Suprapubic skin (tissue), 4 donors: ENCODE measurements at places on chromosomes 1 and 21. TPM values are rescaled to one million over a fixed set of nuclear protein-coding genes. Genes with fewer than 3 reads are reported as not detected.

DNA sequence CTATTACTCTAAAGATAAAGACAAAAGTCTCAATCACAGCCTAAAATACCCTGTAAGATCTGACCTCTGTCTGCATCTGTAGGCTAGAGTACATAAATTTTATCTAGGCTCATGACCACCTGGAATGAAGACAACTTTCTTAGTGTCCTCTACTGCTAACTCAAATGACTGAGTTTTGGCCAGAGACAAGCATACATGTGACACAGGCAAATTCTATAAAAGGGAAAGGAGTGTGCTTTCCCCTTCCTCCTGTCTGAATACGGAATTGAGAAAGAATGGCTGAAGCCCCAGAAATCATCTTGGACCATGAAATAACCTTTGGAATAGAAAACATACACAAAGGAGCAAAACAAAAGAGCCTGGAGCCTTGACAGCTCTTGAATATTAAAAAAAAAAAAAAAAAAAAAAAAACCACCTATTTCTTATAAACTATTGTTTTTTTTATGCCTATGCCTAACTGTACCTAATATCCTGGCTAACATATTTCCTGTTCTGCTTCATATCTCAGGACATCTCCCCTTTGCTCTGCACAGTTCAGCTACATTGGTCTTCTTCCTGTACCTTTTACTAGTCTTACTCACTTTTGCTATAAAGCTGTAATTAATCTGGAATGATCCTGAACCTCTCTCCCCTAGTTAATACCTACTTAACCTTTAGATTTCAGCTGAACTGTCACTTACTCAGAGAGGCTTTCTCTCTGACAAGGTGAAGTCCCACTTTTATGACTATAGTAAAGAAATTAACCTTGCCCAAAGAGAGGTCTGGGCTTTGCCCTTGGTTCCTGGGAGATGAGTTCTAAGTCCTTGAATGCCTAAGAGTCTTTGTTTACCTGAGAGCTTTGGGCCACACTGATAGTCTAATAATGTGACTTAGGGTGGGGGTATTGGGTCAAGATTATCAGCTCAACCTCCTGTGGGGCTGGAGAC lies 16.1 kb downstream of the UCHL5 start:
- H3K4me3 ChIP-seq: no peak overlapping the region
- H3K4me1 ChIP-seq: no peaks in the 10 kb centered on the region
- H3K27me3 ChIP-seq: no peaks in the 10 kb centered on the region
- no peak for DNase-seq
- peaks cover 27% of the 10 kb centered on the region for H3K36me3 ChIP-seq
- H3K27ac ChIP-seq: no peak overlapping the region

DNA sequence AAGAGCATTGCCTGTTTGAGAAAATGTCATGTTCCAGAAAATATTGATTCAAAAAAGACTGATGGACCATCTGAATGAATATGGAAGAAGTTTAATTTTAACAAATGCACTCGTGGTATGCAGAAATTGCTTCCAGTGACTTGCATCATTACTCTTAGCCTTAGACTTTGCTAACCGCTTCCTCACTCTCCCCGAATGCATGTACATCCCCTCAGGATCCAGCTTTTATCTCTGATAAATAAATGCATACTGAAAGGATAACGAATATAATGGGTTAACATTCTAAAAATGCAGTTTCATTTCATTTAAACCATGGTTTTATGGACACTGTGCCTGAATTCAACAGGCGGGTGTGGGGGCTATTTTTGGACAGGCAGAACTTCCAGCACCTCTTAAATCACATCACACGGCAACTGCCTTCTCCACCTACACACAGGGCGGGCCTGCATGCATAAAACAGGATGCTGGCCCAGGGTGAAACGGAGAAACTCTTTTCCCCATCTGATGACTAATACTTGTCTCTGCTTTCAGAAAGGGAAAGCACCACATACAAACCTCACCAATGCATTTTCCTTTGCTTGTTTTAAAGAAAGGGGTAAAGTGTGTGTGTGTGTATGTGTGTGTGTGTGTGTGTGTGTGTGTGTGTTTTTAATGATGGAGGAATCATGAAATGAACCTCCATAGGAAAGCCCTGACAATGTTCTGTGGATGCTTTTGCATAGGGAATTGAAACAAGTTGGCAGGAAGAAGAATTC lies 48.7 kb downstream of the SPAG17 start:
- no peak for DNase-seq
- H3K27ac ChIP-seq: no peak overlapping the region
- H3K4me3 ChIP-seq: no peak overlapping the region
- H3K36me3 ChIP-seq: no peaks in the 10 kb centered on the region
- peaks cover 13% of the 10 kb centered on the region for H3K4me1 ChIP-seq

DNA sequence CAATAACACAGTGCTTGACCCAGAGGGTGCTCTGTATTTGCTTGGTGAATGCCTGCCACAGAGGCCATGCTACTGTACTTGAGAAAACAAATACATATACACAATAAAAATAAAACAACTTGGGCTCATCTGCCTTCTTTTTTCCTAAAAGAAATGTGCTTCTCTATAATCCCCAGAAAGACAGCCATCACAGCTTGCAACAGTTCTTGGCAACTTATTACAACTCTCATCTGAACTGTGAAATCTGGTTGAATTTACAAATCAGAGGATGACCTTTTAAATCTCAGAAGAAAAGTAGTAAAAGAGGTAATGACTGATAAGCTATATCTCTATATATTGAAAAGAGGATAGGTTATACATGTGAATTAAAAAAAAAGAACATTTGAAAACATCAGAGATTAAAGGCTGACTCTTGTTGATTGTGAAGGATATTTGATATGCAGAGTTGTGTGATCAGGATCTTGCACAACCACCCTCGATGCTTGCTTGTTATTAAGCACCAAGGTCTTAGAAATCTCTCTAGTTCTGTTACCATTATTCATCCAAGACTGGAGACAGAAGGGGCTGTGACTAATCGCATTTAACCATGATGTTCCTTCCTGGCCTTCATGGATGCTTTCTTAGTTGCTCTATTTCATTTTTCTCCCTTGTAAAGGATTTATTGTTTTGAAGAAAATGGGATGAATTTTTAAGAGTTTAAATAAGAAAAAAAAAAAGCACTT lies 213.4 kb downstream of the APP start:
- peaks cover 6% of the 10 kb centered on the region for H3K4me1 ChIP-seq
- no peak overlapping the region for H3K27ac ChIP-seq
- DNase-seq: no peak
- no peaks in the 10 kb centered on the region for H3K27me3 ChIP-seq
- H3K36me3 ChIP-seq: peaks cover 26% of the 10 kb centered on the region

GRCh38 chr1:225410036-225410435 lies 17.8 kb downstream of the LBR start:
- peaks cover 66% of the 10 kb centered on the region for H3K36me3 ChIP-seq
- H3K27ac ChIP-seq: no peak overlapping the region
- no peak overlapping the region for H3K4me3 ChIP-seq
- no peaks in the 10 kb centered on the region for H3K27me3 ChIP-seq
- H3K4me1 ChIP-seq: no peaks in the 10 kb centered on the region
- no peak for DNase-seq

- no peaks in the 10 kb centered on the region for H3K4me1 ChIP-seq
- H3K27ac ChIP-seq: no peak overlapping the region
- DNase-seq: no peak
- no peaks in the 10 kb centered on the region for H3K27me3 ChIP-seq
- H3K36me3 ChIP-seq: peaks cover 35% of the 10 kb centered on the region
- H3K4me3 ChIP-seq: no peak overlapping the region
Measured at GRCh38 chr1:246632281-246633168, 66.3 kb downstream of the CNST start.

DNA sequence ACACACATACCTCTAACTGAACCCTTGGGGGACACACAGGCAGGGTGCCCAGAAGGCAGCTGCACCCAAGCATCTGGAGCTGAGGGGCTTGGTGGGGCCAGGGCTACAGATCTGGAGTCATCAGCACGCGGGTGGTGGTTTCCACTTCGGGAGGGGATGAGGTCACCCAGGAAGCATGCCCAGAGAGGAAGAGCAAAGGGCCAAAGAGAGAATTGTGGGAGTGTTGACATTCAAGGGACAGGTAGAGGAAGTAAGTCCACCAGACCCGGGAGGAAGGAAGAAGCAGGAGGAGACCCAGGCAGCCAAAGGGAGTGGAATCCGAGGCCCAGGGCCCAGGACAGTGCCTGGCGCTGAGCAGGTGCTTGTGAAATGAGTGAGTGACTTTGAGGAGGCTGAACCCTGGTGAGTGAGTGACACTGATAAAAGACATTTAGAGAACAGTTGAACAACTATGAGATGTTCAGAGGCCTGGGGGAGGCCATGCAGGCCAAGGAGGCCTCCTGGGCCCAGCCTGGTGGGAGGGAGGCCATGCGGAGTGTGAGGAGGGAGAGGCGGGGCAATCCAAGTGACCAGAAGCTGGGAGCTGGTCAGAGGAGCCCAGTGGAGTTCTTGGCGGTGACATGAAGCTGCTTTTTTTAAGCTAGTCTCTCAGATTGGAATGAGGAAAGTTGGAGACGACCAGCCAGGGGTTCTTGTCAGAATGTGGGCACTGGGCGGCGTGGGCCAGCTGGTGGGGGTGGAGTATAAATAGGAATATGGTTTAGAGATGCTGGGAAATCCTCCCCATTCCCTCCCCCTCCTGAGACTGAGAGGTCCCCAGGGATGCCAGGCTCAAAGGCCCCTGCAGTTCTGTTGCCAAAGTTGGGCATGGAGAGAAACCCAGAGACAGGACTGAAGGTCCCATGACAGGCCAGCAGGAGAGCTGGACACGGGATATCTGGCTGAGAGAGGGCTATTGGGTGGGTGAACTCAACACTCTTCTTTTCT lies 7.9 kb downstream of the CDK18 start:
- H3K4me3 ChIP-seq: no peak overlapping the region
- no peak overlapping the region for H3K27ac ChIP-seq
- peaks cover 3% of the 10 kb centered on the region for H3K4me1 ChIP-seq
- H3K36me3 ChIP-seq: no peaks in the 10 kb centered on the region

Gene VSIG8
- total RNA-seq: 62.2 TPM

Gene MSH4
- total RNA-seq: 0.21 TPM
